ENCODE measurements at places on chromosomes 11 and 22.

DNA sequence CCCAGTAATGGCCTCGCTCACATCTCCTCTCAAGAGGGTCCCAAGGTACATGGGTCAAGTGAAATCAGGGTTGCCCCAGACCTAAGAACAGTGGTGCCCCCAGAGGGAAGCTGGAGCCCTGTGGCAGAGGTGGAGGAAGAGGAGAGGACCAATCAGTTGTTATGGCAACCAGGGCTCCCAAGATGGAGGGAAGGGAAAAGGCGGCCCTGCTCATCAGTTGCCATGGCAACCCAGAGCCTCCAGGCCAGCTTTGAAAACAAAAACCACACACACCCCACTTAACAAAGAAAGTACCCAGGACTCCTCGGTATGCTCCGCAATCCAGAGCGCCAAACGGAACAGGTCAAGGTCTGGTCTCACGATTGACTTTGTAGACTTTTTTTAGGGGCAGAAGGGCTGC is 53.5 kb upstream of the SLC35C1 start:
- DNase-seq = no peak

- DNase-seq = no peak
These were observed 549.3 kb upstream of the CADM1 start for GRCh38 chr11:116053548-116053919.

DNA sequence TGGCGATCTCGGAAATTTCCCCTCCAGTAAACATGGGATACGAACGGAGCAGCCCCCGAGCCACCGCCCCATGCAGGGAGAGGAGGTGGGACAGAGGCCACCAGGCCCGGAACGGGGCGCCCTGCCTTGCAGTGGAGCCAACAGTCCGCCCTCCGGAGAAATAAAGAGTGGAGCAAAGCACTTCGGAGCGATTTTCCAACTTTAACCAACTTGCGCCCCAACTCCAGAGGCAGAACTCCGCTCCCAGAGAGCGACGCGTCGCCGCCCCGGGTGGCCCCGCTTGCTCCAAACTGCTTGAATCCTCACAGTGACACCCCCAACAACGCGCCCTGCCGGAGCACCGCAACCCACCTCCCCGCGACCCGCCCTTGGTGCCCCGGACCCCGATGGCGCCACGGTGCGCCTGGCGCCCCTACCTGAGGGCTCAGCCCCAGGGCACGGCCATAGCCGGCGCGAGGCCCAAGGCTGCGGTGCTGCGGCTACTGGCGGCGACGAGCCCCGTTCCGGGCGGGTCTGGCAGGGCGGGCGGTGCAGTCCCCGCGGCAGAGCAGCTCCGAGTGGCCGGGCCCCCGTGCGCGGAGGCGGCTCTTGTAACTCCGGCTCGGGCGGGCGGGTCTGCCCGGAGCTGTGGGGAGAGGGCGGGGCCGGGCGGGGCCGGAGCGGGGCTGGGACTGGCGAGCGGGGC is at the start of gene AHNAK:
Gene AHNAK, minus strand, starts transcription at position 563 of the 685 bp plus-strand sequence. CDS start 10,708 bp downstream, outside the sequence.
- peak; percentile 74 for DNase-seq

GRCh38 chr22:38940811-38941384 is 16.5 kb upstream of the APOBEC3A start:
- DNase-seq = no peak

DNA sequence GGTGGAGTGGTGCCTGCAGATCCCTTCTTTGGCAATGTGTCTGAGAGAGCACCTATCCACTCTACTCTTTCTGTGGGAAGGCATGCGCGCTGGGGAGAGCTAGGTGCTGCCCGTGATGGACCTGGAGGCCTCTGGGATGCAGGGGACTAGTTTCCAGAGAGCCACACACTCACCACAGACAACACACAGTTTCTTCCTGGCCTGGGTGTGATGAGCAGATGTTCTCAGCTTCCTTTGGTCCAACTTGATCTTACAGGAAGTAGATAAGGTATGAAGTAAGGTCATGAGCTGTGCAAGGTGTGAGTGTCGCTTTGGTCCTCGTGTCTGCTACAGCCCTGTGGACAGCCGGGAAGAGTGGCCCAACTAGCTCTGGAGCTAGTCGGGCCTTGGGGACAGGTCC is 27.3 kb upstream of the SUSD2 start:
- no peak for DNase-seq

DNA sequence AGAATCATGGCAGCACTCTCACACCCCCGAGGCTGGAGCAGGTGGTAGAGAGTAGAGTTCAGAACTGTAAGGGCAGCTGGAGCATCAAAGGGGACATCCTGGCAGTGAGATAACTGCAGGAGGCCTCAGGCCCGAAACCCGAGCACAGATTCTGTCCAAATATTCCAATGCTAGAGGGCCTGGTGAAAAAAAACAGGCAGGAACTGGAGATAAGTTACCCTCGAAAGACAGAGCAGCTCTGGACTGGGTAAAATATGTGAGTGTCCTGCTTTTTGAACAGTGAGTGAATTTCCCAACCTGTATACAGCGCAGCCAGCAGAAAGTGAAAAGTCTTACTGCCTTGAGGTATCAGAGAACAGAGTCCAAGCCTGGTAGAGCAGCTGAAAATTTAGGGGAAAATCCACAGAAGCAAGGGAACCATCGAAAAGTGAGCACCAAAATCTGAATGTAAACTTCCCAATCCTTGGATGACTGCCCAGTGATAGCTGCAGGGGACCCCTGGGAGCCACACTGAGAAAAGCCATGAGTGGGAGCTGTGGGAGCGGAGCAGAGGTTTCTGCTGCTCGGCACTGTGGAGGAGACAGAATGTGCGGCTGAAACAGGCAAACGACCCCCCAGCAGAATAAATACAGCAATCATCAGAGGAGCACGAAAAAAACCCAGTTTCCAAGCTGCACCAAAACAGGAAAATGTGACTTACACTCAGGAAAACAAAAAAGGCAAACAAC is 50.6 kb downstream of the WNT11 start:
- DNase-seq = no peak

GRCh38 chr11:102837156-102837555 is 6.3 kb downstream of the MMP3 start:
- no peak for DNase-seq

- no peak for DNase-seq
These were observed 28.2 kb upstream of the MGAT3 start for GRCh38 chr22:39428597-39429071.

- no peak for DNase-seq
These were observed at the start of gene CDC42EP1 for GRCh38 chr22:37559901-37560607. CDC42EP1 (plus strand) TSS chr22:37560480; CDS start chr22:37566350, 5,870 bp downstream.

GRCh38 chr11:129960216-129961214 is 42.1 kb downstream of the PRDM10 start:
- no peak for DNase-seq

DNA sequence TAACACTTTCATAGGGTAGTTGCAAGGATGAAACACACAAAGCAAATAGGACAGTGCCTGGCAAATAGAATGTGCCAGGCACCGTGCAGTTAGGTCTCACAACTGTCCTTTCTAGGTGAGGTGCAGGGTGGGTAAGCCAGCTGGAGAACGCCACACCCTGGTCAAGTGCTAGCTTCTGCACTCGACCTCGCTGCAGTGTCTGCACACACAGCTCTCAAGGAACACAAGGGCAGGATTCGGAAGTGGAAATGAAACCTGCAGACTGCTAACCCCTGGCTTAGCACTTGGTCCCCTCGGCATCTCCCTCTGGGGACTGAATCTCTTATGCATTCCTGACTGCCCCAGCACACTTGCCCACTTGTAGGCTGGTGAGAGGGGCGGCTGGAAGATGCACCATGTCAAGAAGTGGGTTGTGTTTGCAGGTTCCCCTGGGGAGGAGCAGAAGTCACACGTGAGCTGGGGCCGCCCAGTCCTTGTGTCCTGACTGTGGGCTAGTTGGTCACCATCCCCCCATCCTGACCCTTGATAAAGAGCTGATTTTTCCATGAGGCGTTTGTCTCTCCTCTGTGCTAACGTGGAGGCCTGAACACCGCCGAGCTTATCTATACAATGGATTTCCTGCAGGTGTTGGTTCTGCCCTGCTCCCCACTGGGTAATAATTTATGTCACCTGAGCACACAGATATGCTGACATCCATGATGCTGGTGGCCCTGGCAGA is 89.0 kb downstream of the MICAL2 start:
- DNase-seq = no peak

- no peak for DNase-seq
These were observed 13.0 kb upstream of the BCL9L start for GRCh38 chr11:118938491-118939403.

GRCh38 chr11:2987881-2988861 is 4.0 kb downstream of the NAP1L4 start:
- DNase-seq = peak; percentile 60

DNA sequence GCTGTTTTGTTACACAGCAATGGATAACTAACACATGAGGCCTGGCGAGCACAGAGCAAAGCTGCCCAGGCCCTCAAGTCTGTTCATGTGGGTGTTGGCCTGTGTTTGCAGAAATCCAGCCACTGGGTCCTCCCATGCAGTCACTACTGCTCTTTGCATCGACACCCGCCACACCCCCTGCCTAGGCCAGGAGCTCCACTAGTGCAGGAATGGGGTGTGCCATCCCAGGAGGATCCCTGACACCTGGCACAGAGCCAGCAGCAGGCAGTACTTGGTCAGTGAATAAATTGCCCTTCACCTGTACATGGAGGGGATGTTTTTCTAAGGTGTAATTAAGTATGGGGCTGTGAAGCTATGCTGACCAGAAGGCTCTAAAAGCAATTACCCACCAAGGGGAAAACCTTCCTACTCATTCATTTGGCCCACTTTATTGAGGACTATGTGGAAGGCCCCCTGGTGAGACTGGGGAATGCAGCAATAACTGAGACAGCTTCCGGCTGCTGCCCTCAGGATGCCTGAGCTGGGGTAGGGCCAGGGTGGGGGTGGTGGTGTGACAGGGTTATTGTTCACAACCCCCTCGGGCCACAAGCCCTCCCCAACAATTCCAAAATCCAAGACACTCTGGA is 160.8 kb downstream of the CRYBB2 start:
- no peak for DNase-seq

DNA sequence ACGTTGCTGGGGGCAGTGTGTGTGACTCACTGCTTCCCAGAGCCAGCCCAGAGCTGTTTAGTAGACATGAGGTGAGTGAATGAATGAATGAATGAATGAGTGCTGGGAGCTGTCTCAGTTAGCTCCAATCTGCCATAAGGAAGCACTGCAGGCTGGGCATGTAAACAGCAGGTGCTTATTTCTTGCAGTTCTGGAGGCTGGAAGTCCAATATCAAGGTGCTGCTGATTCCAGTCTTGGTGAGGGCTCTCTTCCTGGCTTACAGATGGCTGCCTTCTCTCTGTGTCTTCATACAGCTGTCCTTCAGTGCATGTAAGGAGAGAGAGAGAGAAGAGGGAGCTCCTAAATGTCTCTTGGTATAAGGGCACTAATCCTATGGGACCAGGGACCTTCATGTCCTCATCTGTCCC is 4.1 kb downstream of the C11orf21 start:
- no peak for DNase-seq

GRCh38 chr11:10380921-10381320 is 74.1 kb upstream of the AMPD3 start:
- no peak for DNase-seq

DNA sequence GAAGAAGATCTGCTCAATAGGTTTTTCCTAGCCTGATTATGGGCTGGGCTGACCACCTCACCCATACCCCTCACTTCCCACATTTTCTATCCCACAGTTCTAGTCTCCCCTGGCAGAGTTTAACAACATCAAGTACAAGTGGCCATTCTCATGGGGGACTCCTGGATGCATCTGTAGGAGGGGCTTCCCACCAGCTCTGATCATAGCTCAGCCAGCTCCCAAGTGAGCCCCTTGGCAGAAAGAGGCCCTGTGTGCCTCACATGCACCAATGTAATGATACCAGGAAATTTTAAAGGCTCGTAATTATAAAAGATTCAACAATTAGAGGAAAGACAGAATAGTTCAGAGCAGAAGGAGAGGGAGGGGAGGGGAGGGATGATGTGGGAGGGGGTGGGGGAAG is 144.2 kb upstream of the SYT13 start:
- no peak for DNase-seq

- no peak for DNase-seq
These were observed 2.2 kb upstream of the SCT start for GRCh38 chr11:629237-629583.

GRCh38 chr11:61904539-61905048 is 12.8 kb downstream of the RAB3IL1 start:
- no peak for DNase-seq

DNA sequence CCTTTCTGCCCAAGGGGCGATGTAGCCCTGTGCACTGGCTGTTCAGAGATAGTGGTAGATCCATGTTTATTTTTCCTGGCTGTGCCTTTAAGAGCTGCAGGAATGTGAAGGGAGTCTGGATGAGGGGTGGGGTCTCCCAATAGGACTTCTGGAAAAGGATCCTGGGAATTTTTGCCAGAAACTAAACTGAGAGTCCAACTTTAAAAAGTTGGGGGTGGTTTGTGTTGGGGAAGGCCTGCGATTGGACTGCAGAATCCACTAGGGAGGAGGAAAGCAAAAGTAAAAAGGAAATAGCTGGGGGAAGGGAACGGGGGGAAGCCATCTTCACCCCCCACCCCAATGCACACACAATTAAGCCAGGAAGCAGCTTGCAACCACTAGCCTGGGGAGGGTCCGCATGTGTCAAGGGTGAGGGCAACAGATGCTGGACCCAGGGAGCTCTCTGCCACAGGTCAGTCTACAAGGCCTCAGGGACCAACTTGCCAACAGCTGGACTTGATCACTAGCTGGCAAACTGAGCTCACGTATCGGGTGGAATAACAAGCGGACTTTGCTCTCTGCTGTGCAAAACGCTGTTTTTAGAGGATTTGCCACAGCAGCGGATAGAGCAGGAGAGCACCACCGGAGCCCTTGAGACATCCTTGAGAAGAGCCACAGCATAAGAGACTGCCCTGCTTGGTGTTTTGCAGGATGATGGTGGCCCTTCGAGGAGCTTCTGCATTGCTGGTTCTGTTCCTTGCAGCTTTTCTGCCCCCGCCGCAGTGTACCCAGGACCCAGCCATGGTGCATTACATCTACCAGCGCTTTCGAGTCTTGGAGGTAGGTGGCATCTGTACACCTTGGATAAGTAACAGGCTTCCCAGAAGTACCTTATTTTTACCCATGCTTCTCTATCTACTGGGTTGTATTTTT is at the start of gene OLFML1:
Gene OLFML1, plus strand, starts transcription at position 321 of the 912 bp plus-strand sequence. Its CDS starts 370 bp downstream, at position 691.
- DNase-seq = no peak

DNA sequence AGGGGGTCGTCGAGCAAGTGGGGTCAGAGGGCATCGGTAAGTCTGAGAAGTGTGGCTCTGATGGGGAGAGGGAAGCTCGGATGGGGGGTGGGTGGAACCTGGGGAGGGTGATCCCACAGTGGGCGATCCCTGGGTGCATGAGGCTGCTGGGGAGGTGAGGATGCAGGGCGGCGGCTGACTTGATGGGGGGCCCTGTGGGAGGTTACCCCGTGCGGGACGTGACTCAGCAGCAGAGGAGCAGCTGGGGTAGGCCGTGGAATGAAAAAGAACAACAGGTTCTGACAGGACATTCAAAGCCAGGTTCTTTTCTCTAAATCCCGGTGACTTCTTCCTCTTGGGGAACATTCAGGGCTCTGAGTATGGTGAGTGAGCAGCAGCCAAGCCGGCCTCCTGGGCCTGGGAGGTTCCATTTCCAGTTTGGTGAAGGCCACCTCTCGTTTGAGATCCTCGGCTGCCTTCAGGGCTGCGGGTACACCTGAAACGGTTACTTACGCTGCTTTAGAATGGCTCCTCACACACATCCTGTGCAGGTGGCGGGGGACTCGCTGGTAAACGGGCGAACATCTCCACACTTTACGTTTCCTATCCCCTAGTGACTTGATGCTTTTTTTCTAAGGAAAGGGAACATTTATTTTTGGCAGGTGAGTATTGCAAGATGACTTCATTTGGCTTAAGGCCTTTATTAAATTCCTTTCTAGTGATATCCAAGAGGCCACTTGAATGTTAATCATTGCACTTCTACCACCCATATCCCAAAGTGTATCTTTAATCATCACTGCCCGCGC is 278.2 kb downstream of the TBC1D22A start:
- no peak for DNase-seq
